ENCODE measurements at places on chromosomes 2 and 18.

DNA sequence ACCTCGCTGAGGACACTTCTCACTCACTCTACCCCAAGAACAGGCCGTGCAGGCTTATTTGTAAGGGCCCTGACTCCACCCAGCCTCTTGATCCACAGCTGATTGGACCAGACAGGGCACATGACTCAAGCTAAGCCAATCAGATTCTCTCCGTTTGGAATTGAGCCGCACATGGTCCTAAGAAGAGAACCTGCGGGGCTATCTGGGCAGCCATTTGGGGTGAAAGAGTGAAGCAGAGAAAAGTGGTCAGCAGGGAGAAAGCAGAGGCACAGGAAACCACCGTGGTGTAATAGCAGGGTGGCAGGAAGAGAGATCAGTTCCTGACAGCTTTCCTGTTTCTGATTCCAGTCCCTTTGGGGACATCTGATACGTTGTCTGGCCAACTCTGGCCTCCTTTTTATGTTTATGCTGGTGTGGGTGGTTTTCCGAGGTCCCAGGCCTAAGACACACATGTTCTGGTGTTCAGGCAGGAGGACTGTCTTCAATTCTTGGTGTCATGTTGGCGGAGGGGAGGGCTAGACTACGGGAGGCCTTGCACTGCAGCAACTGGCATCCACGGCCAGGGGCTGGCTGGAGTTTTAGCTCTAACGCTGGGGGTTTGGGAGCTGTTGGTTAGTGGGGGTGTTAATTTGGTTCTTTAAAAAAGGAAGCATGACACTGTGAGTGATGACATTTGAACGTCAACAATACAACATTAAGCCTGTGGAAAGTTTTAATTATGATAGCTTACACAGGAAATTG is 26.1 kb upstream of the SPTBN1 start:
- no peak for DNase-seq

DNA sequence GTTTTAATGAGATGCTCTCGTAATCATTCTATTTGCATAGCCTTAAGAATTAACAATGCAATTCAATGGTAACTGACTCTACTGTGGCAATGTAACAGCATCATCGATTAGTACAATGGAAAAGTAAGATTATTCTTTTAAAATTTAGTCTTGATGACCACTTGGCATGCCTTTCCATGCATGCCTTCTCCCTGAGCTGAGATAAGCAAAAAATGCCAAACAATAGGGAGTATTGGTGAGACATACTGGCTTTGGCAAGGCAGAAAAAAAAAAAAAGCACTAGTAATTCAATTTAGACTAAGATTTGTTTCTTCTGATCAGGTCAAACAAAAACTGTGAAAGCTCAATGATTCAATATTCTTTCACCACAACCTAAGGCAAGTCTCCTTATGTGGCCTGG is 110.8 kb upstream of the TRIB2 start:
- no peak for DNase-seq

DNA sequence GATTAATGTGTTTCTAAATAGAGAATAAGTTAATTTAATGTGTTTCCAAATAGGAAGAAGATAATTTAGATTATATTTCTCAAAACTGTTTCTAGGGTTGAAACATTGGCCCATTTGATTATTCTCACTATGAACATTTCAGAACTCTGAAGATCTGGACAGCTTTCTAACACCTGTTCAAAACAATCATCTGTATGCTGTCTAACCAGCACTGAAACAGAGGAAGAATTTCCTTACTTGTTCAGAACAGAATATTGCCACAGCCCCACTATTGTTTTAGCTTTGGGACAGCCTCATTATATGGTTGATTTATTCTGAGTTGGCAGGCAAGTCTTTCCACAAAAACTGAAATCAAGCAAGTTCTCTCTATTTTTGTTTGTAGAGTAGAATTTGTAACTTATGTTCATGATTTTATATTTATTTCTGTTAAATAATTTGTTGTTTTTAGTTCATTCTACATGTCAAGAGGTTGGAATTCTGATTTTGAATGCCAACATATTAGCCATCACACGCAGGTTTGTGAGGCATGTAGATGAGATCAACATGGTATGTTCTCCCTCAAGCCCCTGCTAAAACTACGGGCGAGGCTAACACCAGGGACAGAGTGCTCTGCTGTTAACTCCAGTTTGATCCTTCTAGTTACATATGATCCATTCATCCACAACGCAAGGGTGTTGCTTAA is 11.2 kb downstream of the IL18RAP start:
- no peak for DNase-seq

- DNase-seq, result no peak
These were observed 255.9 kb upstream of the STON1 start for GRCh38 chr2:48274040-48274439.

GRCh38 chr18:22204996-22205395 is 35.6 kb downstream of the GATA6 start:
- no peak for DNase-seq

GRCh38 chr2:29741132-29741531 is 180.3 kb downstream of the ALK start:
- no peak for DNase-seq

DNA sequence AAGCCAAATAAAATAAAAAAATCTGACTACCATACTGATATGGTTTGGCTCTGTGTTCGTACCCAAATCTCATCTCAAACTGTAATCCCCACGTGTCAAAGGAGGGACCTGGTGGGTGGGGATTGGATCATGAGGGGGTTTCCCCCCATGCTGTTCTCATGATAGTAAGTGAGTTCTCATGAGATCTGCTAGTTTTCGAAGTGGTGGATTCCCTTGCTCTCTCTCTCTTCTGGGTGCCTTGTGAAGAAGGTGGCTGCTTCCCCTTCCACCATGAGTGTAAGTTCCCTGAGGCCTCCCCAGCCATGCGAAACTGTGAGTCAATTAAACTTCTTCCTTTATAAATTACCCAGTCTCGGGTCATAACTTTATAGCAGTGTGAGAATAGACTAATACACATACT is 123.8 kb upstream of the WDSUB1 start:
- no peak for DNase-seq

- no peak for DNase-seq
These were observed 41.4 kb upstream of the AKAIN1 start for GRCh38 chr18:5238371-5238976.

- no peak for DNase-seq
These were observed 119.1 kb downstream of the BAZ2B start for GRCh38 chr2:159497256-159497655.
